Stimulated activated CD4-positive, alpha-beta T cell treated with anti-CD3 and anti-CD28 coated beads, TNF-alpha, amount 100 ng/mL, for 24 hours (primary cell): ENCODE measurements at places on chromosomes 1 and 21.

- DNase-seq: no peak
Observed at GRCh38 chr21:32424674-32425073, 12.2 kb downstream of the EVA1C start.

GRCh38 chr1:10830961-10831668 is 34.7 kb upstream of the CASZ1 start:
- no peak for DNase-seq

GRCh38 chr1:8382051-8382505 is 64.2 kb downstream of the SLC45A1 start:
- DNase-seq: no peak

GRCh38 chr1:244614113-244614836 is 38.7 kb upstream of the DESI2 start:
- no peak for DNase-seq

DNA sequence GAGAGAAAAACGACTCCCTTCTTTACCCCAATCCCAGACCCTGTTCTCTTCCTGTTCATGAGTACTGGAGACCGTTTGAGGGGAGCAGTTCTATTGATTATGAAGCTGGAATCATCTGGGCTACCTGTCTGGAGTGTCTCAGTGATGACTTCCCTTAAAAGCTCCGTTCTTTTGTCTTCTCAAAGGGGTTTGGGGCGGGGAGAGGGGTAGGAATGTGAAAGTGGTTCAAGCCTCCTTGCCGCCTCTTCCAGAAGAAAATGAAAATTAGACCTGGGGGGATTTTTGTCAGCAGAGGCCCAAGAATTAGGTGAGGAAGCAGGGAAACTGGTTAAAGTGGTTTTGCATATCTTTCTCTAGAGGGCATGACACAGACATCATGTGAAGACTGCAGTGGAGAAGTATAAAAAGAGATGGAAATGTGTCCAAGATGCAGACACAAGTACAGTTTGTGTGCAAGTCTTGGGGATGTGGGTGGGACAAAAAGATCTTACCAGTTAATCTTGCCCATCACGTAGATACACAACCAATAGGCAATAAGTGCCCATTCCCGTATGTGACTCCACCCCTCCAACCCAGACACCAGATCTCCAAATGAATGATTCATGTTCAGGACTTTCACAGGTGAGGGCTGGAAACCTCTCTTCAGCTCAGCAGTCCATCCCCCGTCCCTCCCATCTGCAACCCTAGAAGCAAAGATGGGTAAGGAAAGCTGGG is 470 bp upstream of the MTMR11 start:
- DNase-seq: no peak
